ENCODE measurements at places on chromosomes 7 and 10. TPM values are rescaled to one million over a fixed set of nuclear protein-coding genes. Genes with fewer than 3 reads are reported as not detected.

GRCh38 chr7:2445898-2446555 lies 30.2 kb downstream of the GRIFIN start:
- no peak for DNase-seq

GRCh38 chr7:1459512-1459892 lies 232 bp upstream of the MICALL2 start:
- DNase-seq: peak; percentile 100

- no peak for DNase-seq
These were observed 87.8 kb downstream of the NRCAM start for GRCh38 chr7:108368466-108368865.

GRCh38 chr7:129501760-129502707 lies at the start of gene SMKR1:
SMKR1 (plus strand) TSS chr7:129502531; CDS start chr7:129502825, 294 bp downstream.
- peak; percentile 75 for DNase-seq

PAX4 gene
- not detected for total RNA-seq

ANKRD30A gene
- total RNA-seq: not detected

GCK gene
- total RNA-seq: 43.9 TPM

NEBL gene
- total RNA-seq: 0.74 TPM
